ENCODE measurements at places on chromosomes 2 and 18.

DNA sequence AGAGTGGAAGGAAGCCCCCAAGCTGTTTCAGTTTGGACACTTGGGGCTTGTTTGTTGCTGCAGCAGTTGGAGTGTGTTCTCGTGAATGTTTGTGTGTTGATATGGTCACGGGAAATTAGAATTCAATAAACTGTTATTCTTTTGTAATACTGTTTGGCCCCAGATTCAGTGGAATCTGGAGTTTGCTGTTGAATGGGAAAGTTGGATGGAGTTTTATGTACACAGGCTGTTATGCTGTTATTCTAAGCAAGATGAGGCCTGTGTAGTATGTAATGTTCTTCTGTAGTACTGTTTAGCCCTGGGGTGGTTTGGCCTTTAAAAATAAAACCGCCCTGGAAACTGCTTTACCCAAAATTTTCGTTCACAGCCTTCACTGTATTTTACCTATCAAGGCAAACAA is 810.4 kb upstream of the HS6ST1 start:
- no peak for DNase-seq

DNA sequence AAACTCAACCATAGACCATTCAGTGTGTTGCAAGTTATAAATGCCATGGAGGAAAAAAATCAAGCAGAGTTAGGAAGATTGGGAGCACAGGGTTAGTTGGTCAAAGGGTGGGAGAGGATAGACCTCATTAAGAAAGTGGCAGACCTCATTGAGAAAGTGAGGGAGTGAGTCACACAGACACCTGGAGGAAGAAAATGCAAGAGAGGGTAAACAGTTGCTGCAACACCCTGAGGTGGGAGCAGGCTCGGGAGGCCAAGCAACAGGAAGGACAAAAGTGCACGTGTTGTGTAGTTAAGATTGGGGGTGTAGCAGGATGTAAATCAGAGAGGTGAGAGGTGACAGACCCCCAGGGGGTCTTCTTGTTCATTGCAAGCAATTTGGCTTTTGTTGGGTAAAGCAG is 6.4 kb downstream of the IL1RL1 start:
- DNase-seq, result no peak

GRCh38 chr2:128424406-128425171 is 105.9 kb upstream of the HS6ST1 start:
- no peak for DNase-seq

- DNase-seq, result no peak
These were observed 38.1 kb upstream of the TGIF1 start for GRCh38 chr18:3411854-3412268.

- no peak for DNase-seq
These were observed 167.7 kb downstream of the CAMKMT start for GRCh38 chr2:44529448-44529847.

GRCh38 chr2:235983016-235983415 is 185.2 kb downstream of the GBX2 start:
- no peak for DNase-seq

- no peak for DNase-seq
These were observed 1492.9 kb upstream of the CELF4 start for GRCh38 chr18:39058386-39059000.

- DNase-seq, result no peak
These were observed 38.6 kb downstream of the ACOXL start for GRCh38 chr2:110770959-110771431.

DNA sequence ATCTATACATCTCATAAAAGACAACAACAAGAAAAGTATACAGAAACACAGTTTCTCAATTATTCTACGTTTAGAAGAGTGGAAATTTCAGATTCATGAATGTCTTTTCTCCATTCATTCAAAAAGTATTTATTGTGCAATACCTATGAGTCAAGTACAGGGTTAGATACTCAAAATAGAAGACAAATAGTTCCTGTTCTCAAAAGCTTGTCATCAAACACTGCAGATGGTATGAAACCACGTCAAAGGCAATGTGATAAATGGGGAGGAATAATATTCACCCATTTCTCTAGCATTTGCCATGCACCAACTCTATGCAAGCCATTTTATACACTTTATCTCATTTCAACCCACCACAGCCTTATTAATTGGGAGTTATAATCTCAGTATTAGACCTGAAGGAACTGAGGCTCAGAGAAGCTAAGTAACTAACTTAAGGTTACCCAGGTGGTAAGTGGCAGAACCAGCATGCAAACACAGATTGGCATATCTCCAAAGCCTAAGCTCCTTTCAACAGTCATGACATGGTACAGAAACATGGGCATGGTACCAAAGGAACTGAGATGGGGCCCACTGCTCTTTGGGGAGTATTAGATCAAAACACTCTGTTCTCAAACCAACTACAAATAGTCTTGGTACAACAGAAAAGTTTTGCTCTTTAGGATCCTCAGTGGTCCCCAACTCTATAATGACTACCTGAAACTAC is 67.2 kb upstream of the NPAS2 start:
- DNase-seq, result no peak

GRCh38 chr2:7683196-7683595 is 766.0 kb downstream of the RNF144A start:
- no peak for DNase-seq

- DNase-seq, result no peak
These were observed 25.0 kb downstream of the SERPINB8 start for GRCh38 chr18:63994783-63995399.

GRCh38 chr2:142065700-142066099 is 65.1 kb downstream of the LRP1B start:
- no peak for DNase-seq

GRCh38 chr18:76370201-76370600 is 124.8 kb downstream of the ZNF516 start:
- no peak for DNase-seq

DNA sequence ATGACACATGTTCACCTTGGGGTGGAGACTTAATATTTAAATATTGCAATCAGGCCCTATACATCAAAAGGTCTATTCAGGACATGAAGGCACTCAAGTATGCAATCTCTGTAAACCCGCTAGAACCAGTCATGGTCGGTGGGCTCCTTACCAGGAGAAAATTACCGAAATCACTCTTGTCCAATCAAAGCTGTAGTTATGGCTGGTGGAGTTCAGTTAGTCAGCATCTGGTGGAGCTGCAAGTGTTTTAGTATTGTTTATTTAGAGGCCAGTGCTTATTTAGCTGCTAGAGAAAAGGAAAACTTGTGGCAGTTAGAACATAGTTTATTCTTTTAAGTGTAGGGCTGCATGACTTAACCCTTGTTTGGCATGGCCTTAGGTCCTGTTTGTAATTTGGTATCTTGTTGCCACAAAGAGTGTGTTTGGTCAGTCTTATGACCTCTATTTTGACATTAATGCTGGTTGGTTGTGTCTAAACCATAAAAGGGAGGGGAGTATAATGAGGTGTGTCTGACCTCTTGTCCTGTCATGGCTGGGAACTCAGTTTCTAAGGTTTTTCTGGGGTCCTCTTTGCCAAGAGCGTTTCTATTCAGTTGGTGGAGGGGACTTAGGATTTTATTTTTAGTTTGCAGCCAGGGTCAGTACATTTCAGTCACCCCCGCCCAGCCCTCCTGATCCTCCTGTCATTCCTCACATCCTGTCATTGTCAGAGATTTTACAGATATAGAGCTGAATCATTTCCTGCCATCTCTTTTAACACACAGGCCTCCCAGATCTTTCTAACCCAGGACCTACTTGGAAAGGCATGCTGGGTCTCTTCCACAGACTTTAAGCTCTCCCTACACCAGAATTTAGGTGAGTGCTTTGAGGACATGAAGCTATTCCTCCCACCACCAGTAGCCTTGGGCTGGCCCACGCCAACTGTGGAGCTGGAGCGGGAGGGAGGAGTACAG is 108.1 kb downstream of the XRCC5 start:
- no peak for DNase-seq

GRCh38 chr2:76128622-76129021 is 417.9 kb upstream of the GCFC2 start:
- DNase-seq, result no peak

DNA sequence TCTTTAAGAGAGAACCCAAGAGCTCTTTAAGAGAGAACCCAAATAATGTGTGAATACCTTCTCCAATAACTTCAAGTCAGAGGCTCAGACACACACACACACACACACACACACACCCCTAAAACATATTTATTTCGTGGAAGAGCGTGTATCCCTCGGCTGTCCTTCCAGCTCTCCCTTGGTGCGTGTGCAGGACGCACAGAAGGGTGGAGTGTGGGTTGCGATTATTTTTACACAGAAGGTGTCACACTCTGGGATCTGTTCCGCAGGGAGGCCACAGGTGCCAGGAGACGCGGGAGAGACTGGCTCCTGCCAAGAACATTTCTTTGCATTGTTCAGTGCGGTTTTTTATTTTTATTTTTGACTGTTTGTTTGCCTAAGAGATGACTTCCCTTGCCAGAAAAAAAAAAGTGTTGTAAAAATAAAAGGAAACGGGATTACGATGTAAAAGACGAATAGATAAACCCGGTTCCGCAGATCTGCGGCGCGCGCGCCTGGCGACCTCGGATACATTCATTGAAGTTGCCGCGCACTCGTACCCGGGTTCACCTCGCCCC is 47.3 kb upstream of the ATP6V1B1 start:
- DNase-seq, result no peak

- DNase-seq, result no peak
These were observed 534.7 kb downstream of the PLCL1 start for GRCh38 chr2:198339116-198339515.

- DNase-seq, result no peak
These were observed 28.9 kb upstream of the BCL2L11 start for GRCh38 chr2:111091811-111092211.

DNA sequence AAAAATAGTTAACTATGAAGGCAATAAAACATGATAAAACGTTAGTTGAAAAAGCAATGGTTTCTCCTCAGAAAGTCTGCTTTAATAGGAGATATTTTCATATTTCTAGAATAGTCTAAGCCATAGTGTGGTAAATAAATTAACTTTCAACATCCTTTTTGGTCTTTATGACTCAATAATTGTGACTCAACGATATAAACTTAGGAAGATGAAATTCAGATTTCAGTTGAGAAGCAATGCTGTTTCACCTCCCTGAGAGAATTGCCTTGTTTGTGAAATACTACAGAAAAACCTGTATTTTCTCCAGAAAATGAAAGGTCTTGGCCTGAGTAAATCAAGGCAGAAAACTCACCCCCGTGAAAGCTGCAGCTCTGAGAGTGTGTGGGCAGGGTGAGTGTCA is 166.9 kb downstream of the ETAA1 start:
- DNase-seq, result no peak

- no peak for DNase-seq
These were observed 180.1 kb downstream of the EN1 start for GRCh38 chr2:118667348-118667747.

DNA sequence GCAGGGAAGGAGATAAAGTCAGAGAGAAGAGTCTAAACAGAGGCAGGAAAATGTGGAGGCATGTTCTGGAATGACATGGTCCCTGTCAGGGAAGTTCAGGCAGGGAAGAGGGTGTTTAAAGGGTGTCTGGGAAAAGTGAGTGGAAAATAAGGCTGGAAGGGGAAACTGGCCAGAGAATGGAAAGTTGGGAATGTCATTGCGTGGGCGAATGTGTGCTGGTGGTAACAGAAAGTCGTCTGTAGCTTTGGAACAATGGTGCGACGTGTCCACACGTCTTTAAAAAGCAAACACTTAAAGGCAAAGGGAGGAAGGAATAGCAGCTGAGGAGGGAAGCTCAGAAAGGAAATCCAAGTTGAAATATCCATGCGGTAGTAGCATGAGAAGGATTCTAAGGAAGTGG is 469.5 kb upstream of the SALL3 start:
- DNase-seq, result no peak

Data from activated T-cell treated with anti-CD3 and anti-CD28 coated beads for 24 hours (primary cell).